CD4-positive, alpha-beta T cell treated with Interleukin-6 at 100 ng/mL for 8 hours (primary cell): ENCODE measurements at places on chromosomes 7 and 10.

DNA sequence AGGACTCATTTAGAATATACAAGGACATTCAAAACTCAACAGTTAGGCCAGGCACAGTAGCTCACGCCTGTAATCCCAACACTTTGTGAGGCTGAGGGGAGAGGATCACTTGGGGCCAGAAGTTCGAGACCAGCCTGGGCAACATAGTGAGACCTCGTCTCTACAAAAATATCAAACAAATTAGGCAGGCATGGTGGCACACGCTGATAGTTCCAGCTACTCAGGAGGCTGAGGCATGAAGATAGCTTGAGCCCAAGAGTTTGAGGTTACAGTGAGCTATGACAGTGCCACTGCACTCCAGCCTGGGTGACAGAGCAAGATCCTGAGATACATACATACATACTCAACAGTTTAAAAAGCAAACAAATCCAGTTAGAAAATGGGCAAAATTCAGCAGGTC, 44.9 kb downstream of the GNA12 start:
- no peak for DNase-seq

GRCh38 chr7:29363636-29364425, 169.3 kb downstream of the CHN2 start:
- no peak for DNase-seq

DNA sequence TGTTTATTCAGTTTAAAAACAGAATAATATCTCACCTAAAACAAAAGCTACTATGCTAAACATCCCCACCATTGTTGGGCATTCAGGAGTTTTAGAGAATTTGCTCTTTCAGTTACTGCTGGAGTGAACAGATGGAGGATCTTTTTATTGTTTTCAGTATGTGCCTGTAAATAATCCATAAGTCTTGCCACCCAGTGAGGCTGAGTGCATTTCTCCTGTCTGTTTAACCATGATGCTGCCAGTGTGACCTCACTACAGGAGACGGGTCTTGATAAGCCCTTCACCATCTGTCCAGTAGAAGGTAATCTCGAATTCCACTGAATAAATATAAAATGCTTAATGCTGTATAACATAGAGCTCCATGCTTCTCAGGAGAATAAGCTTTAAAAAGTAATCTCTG, 430.9 kb downstream of the POM121L12 start:
- no peak for DNase-seq

DNA sequence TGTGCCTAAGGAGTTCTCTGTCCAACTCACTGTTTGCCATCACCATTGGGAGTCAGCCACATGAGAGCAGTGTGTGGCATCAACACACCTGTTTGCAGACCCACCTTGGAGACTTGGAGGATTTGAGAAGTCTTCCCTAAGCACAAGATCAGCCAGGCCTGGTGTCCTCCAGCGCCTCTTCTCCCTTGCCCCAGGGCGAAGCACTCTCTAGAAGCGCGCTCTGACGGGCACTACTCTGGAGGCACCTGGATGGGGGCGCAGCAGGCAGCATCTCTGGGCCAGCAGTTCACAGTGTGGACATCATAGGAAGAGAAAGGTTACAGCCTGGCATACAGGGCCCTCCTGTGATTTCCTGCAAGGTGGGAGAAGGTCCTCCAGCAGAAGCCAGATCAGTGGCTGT, 289.3 kb downstream of the CELF2 start:
- DNase-seq: no peak

DNA sequence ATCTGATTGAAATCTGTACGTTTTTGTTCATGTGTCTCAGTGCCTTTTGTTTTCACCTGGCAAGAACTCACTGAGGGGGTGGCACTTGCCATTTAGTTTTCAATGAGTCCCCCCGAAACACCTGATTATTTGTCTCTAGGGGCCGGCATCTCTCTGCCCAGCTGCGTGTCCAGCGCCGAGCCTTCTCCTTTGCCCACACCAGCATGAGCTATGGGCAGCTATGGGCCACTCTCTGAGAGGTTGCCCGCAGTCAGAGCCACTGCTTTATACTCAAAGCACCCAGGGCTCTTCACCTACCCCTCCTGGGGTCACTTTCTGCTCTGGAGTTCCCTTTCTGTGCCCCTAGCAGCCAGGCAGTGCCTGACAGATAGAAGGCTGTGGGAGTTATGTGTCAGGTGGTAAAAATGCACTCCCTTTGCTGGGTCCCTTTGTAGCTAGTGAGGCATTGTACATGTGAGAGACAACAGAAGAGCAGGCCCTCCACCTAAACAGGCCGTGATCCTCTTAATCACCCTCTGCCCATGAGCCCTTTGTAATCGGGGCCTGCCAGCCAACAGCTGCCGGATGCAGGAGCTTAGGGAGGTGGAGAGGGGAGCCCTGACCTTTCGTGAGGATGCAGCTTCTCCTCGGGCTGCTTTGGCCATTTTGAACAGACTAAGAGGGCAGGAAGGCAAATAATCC, 133.1 kb upstream of the NPS start:
- DNase-seq: no peak

GRCh38 chr7:978416-979091, 3.2 kb upstream of the COX19 start:
- no peak for DNase-seq
